ENCODE measurements at places on chromosomes 5 and 9.

GRCh38 chr9:133167096-133167730, 3.5 kb upstream of the GBGT1 start:
- no peak for DNase-seq

DNA sequence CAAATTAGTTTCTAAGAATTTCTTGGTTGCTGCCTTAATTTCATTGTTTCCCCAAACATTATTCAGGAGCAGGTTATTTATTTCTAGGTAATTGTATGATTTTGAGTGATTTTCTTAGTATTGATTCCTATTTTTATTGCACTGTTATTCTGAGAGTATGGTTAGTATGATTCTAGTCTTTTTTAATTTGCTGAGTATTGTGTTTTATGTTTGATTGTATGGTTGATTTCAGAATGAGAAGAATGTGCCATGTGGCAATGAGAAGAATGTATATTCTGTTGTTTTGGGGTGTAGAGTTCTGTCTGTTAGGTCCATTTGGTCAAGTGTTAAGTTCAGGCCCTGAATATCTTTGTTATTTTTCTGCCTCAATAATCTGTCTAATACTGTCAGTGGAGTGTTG, 27.1 kb downstream of the LOX start:
- DNase-seq = no peak

DNA sequence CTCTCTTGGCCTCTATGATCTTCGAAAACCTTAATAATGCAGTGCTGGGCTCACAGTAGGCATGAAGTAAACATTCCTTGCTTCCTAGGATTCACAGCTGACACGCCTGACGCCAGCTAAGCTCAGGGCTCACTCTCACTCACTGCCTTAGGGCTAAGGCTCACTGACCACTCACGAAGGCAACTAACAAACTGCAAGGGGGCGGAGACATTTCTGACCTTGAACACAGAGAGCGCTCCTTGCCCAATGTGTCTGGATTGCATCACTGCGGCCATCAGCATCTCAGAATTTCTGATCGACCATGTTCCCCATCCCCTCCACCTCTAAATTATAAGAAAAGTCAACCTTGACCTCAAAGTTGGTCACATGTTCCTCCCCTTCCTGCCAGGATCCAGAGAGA, 372.6 kb downstream of the EBF1 start:
- no peak for DNase-seq

- peak; percentile 20 for DNase-seq
Observed at GRCh38 chr9:98808411-98808815, 943 bp downstream of the GALNT12 start.

GRCh38 chr5:172370648-172371545, 83.4 kb downstream of the SH3PXD2B start:
- peak; percentile 23 for DNase-seq

DNA sequence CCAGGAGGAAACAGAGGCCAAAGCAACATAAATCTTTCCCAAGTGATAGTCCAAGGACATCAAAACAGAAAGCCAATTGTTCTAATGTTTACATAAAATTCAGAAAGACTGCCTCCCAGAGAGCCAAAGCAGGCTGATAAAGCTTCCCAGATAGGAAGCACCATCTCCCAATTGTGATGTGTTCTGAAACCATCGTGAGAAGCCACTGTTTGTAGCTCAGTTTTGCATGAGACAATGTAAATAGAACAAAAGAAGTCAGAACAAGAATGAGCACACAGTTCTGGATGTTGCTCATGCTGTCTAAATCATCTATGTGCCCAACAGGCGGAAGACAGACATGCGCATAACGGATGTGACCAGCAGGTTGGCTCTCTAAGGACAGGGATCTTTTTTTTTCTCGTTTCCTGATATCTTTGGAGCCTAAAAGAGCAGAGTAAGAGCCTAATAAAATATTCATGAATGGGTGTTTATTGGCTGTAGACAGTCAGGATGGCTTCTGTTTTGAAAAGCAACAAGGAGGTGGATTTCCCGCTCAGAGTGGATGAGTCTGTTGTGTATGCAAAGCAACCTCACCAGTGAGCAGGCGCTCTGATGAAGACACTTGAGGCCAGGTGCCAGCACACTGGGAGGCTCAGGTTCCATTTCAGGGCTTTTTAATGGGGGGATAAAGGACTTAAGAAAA, 113.6 kb downstream of the GNA14 start:
- DNase-seq = no peak
